ENCODE measurements at places on chromosomes 11 and 22.
A peak's percentile ranks its signal among the peaks of the same experiment; 100 is the strongest.

DNA sequence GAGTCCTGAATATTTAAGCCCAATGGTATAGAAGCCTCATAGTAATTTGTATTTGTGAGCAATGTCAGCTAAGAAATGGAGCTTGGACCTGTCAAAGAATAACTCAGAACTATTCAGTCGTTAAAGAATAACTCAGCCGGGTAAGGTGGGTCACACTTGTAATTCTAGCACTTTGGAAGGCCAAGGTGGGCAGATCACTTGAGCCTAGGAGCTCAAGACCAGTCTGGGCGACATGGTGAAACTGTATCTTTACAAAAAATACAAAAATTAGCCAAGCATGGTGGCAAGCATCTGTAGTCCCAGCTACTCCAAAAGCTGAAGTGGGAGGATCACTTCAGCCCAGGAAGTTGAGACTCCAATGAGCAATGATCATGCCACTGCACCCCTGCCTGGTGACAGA, 1526.5 kb downstream of the LRRC4C start:
- no peak for DNase-seq

DNA sequence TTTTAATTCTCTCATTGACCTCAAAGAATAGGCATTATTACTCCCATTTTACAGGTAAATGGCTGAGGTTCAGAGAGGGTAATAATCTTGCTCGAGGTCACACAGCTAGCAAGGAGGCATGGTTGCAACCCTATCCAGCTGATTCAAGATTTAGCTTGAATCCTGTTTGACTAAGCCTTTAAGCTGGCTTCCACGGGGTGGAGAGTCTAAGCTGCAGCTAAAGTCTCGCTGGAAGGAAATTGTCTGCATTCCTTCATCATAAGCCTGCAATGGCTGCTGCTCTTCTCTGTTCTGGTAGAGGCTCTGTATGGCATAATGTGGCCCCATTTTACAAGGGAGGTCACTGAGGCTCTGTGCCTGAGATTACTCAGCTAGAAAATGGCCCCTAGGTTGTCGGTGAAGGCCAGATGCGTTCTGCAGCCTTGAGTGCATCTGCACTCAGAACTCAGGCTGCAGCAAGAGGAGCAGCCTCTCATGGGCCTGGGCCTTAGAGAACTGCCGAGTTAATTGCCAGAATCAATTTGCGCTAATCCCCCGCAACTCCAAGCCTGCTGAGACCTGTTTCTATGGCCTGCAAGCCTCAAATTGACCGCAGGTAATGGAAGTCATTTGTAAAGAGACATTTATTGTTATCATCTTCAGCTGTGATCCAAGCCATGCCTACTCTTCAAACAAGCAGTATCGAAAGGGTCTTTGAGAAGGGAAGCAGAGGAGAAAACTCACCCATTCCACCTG, 44.1 kb upstream of the SEZ6L start:
- no peak for DNase-seq

- peak; percentile 70 for DNase-seq
Measured at GRCh38 chr22:27150544-27150941, 493.2 kb downstream of the MIAT start.

DNA sequence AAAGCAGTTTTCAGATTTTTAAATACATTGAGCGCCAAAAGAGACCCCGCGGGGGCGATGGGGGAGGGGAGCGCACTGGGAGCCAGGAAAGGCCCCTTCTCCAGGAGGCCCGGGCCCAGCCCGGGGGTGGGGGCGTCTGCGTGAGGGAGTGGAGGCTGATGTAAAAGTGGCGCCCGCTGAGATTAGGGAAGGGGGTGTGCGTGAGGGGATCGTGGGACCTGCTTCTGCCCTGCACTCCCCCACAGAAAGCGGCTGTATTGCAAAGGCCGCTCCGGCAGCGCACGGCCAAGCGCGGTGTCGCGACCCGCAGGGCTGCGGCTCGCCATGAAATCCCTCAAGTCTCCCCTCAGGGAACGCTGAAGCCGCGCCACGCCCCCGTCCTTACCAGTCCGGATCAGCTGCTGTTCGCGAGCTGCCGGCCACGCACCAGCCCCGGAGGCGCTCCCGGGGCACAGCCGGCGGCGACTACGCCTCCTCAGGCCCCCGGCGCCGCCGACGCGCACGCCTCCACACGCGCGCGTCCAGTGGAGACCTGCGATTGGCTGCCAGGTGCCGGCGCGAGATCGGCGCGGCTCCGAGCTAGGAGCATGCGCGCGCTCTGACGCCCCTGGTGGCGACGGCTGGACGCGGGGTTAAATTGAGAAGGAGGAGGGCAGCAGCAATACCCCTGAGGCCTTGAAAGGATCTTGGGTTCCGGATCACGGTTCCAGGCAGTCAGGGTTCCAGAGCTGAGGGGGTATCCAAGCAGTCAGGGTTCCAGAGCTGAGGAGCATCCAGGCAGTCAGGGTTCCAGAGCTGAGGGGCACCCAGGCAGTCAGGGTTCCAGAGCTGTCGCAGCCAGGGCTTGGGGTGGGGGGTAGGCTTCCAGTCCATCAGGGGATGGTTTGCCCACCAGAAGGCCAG, at the start of gene ZNF280B:
Gene ZNF280B, minus strand, starts transcription at position 469 of the 903 bp plus-strand sequence. CDS start 19,344 bp downstream, outside the sequence.
- peak; percentile 88 for DNase-seq

GRCh38 chr11:33376331-33377310, 119.4 kb downstream of the HIPK3 start:
- peak; percentile 47 for DNase-seq

DNA sequence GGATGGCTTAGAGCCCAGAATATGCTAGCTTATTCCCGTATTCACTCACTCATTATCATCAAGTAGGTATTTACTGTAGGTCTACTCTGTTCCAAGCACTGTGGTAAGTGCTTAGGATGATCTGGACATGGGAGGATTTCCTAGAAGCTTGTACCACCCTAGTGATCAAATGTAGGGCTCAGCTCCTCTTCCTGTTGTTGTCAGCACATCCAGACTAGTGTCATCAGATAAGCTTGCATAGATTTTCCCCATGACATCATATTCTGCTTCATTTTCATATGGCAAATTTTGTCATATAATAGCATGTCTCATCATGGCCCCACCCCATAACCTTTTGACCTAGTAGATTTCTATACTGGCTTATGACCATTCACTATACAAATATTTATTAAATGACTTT, 19.3 kb upstream of the NUCB2 start:
- DNase-seq = peak; percentile 82

GRCh38 chr11:32168924-32169323, 78.0 kb downstream of the RCN1 start:
- no peak for DNase-seq

GRCh38 chr11:88555829-88556202, 218.3 kb upstream of the CTSC start:
- DNase-seq = no peak

- DNase-seq = no peak
Measured at GRCh38 chr22:36015811-36016529, 12.7 kb downstream of the RBFOX2 start.

GRCh38 chr11:12604557-12605153, 69.6 kb upstream of the TEAD1 start:
- DNase-seq = no peak

DNA sequence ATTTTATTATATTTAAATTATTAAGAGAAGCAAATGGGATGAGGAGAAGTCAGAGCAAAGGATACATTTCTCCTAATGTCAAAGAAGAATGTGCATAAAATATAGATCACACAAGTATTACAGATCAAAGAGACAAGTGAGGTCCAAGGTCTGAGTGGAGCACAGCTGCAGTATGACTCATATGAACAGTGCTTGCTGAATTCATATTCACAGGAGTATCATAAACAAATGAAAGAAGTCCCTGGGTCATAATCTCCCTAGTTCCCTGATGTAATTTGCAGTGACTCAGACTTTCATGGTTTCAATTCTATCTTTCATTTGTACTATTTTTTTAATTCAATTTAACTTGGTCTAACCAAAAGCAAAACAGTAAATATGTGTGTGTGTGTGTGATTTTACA, 499.0 kb upstream of the CCDC179 start:
- no peak for DNase-seq

GRCh38 chr11:13907678-13908077, 54.8 kb upstream of the SPON1 start:
- DNase-seq = no peak

DNA sequence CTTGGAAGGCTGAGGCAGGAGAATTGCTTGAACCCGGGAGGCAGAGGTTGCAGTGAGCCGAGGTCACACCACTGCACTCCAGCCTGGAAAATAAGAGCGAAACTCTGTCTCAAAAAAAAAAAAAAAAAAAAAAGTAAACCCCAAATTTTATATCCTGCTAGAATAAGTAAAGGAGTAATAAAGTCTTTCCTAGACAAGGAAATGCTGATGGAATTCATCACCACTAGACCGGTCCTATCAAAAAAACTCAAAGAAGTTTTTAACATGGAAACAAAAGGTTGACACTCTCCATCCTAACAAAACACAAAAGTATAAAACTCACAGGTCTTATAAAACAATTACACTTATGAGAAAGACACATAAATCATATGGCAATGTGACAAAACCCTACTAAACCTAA, 213.9 kb downstream of the SBF2 start:
- DNase-seq = no peak

- no peak for DNase-seq
Measured at GRCh38 chr11:120827198-120827597, 196.7 kb upstream of the TBCEL start.

- DNase-seq = no peak
Measured at GRCh38 chr22:24503843-24504338, 8.8 kb downstream of the UPB1 start.

DNA sequence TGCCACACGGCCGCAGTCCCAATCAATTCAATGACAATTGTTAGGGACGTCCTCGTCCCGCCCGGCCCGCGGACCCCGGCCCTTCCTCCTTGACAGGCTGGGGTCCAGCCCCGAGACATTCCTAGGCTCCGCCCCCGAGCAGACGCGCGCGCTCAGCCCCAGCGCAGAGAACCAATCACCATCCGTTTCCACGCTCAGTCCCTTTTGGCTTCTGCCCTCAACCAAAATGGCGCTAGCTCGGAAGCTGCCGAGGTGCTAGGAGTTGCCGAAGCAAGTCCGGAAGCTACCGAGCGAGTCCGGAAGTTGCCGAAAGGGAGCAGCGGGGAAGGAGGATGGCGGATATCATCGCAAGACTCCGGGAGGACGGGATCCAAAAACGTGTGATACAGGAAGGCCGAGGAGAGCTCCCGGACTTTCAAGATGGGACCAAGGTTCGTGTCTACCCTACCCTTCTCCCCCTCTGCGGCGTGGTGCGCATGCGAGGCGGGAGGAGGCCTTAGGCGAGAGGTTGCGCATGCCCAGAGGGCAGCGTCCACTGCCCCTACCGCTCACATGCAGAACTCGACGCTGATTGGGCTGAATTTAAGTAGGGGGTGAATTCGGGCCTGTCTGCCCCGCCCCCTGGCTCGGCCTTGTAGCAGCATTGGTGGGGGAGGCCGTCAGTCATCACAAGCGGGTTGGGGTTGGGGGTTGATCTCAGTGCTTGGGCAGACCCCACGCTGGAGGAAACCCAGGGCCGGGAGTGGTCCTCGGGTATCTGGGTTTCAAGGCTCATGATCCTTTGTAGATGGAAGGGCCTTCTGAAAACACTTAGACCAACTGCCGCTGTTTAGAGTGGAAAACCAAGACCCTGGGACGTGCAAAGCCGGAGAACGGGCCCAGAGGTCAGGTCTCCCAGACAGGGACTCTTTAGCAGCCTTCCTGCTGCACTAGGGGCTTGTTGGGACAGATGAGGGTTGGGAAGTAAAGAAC, at the start of gene AIP:
Gene AIP, plus strand, starts transcription at position 200 of the 972 bp plus-strand sequence. Its CDS starts 133 bp downstream, at position 333.
- peak; percentile 99 for DNase-seq

- DNase-seq = peak; percentile 56
Measured at GRCh38 chr11:113730887-113731726, 25.0 kb upstream of the TMPRSS5 start.

DNA sequence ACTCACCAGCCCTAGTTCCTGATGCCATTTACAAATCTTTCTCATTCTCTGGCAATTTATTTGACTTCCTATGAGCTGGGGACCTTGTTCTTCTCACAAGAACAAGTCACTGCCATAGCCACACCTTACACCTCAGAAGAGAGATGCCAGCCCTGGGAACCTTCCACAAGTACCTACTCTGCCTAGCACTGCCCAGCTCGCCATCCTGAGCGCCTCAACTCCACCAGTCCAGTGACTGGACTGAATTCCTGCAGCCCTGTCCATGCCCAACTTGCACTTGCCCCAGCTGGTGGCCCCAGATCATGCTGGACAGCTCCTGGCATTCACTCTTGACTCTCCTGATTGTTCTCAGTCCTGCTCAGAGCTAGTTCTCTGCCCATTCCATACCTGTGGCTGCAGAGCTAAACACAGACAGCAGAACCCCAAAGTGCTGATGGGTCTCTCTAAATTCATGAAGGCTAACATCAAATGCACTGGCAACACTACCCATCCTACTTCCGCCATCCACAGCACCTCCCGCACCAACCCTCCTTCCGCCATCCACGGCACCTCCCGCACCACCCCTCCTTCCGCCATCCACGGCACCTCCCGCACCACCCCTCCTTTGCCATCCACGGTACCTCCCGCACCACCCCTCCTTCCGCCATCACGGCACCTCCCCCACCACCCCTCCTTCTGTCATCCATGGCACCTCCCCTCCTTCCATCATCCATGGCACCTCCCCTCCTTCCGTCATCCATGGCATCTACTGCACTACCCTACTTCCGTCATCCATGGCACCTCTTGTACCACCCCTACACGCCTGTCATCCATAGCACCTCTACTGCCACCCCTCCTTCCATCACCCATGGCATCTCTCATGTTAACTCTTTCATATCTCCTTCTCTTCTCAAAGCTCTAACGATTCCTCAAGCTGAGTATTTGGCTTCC, 23.6 kb upstream of the SLC25A1 start:
- DNase-seq = no peak

DNA sequence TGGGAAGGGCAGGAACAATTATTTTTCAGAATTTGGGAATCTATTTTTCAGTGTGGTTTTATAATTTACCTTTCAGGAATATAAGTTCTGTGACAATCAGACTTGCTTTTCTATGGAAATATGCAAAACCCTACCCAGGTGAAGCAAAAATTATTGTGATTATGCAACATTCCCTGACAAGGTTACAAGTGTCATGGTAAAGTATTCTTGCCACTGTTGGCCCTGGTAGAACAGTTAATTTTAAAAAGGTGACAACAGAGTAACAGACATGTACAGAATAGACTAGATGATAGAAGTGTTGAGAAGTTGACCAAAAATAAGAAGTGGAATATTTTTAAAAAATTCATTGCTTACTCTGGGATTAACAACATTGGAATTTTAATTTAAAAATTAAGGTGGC, 29.2 kb downstream of the TRAF6 start:
- no peak for DNase-seq

DNA sequence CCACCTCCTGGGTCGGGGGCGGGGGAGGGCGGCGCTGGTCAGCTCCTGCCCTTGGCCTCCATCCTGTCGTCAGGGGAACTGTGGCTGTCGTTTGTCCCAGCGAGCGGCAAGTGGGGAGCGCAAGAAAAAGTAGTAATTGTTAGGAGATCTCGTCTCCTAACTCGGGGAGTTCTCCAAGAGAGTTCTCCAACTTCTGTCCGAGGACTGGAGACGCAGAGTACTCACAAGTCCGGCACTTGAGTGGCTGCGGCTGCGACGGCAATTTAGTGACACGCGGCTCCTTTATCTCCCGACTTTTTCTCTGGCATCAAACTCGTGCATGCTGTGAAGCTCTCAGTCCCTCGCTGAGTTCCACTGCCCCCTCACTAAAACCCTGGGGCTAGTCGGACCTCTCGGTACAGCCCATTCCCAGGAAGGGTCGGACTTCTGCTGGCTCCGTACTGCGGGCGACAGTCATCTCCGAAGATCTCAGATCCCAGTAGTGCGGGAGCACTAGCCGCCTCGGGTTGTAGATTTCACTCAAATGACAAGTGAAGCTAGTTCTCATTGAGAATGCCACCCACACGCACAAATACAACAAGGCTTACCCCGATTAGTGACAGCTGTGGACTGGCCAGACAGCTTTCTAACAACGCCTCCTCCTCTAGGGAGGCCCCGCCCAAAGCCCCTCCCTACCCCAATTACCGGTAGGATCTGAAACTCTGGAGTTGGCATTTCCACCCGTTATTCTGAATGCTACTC, at the start of gene PGR:
Gene PGR, minus strand, starts transcription at position 611 of the 741 bp plus-strand sequence. CDS start 743 bp downstream, outside the sequence.
- no peak for DNase-seq
